ENCODE measurements at places on chromosomes 5 and 9.

GRCh38 chr5:126866851-126867636 is 90.1 kb downstream of the LMNB1 start:
- no peak for DNase-seq

DNA sequence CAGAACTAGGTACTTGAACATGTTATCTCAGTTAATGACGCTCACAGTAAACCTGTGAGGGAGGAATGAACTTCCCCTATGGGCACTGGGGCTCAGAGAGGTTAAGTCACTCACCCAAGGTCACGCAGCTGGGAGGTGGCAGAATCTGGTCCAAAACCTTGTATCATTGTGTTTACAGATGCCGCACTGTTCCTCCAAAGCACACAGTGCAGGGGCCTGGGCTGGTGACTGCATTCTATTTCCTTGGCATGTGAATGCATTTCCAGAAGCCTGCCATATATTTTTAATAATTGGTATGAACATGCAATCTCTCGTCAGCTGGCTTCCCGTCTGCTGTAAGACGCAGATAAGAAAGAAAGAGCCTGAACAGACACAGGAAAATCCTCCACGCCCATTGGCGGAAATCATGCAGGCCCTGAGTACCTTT is 77.0 kb upstream of the TBC1D2 start:
- DNase-seq, result no peak

GRCh38 chr5:19866090-19866450 is 121.9 kb downstream of the CDH18 start:
- DNase-seq, result no peak

- DNase-seq, result no peak
Measured at GRCh38 chr9:75607521-75607920, 283.0 kb upstream of the PCSK5 start.

- no peak for DNase-seq
Measured at GRCh38 chr9:38240051-38240450, 152.5 kb upstream of the ALDH1B1 start.

DNA sequence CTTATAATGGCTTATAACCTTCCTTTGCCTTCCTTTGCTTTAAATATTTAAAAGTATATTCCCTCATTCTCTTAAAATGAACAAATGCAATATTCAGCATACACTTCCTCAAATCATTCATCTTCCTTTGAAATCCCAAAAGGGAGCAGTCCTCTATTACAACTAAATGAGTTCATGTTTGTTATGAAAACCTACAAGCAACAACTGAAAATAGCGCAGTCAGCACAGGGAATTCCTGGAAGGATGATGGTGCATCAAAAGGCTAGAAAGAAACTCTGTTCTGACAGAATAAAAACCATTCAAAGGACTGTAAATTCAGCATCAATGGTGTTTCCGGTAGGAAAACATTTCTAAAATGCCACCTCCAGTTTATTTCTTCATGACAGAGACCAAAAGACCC is 3.3 kb downstream of the NR6A1 start:
- DNase-seq, result no peak

DNA sequence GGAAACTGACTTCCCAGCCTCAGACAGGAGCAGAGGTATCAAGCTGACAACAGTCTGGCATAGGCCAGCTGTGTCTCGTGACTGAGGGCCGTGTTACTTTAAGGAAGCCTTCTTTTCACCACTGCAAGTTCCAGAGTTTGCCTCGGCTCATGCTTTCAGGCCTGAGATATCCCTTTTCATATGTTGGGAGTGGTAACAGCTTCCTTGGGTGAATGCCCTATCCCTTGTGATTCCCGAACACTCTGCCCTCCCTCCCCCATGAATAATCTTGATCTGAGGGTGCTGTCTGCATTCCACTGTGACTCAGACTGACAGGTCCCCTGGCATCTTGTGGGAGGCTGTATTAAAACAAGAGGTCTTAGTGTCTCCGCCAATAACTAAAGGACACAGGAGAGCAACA is 49.7 kb upstream of the ARL15 start:
- DNase-seq, result no peak

- DNase-seq, result no peak
Measured at GRCh38 chr9:98869078-98869745, 61.7 kb downstream of the GALNT12 start.

- DNase-seq, result no peak
Measured at GRCh38 chr5:99879791-99880511, 655.2 kb upstream of the FAM174A start.

Data from GM13976 (cell line).